ENCODE measurements at places on chromosomes 5 and 9.

DNA sequence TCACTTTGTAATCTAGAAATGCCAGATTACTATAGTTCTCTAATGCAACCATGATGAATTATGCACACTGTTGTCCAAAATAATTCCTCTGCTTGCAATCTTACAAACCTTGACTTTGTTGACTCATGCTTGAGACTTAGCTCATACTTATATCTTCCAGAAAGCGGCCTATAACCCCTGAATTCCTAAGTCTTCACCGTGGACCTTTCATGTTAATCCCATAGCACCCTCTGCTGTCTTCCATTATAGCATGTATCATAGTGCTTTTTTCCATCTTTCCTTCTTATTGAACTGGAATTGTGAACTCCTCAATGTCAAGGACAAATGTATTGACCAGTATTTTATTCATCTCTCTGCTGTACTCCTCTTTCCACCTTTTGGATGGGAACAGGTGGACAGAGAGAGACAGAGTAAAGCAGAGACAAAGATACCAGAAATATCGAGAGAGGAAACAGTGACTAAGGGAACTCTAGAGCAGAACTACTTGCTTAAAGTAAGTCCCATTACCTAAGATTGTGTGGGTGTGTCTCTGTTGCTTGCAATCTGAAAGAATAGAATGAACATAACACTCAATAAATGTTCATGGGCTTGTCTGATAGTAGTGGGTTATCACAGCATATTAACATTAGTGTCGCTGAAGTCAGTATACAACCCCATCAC, 110.0 kb downstream of the LURAP1L start:
- DNase-seq: peak; percentile 77

GRCh38 chr5:14713476-14714390, 49.2 kb downstream of the OTULIN start:
- DNase-seq: no peak

- no peak for DNase-seq
Measured at GRCh38 chr9:138096519-138096845, 218.9 kb downstream of the CACNA1B start.

GRCh38 chr5:159021901-159022556, 77.7 kb downstream of the EBF1 start:
- DNase-seq: no peak

GRCh38 chr5:66653325-66653724, 57.1 kb downstream of the MAST4 start:
- peak; percentile 82 for DNase-seq

DNA sequence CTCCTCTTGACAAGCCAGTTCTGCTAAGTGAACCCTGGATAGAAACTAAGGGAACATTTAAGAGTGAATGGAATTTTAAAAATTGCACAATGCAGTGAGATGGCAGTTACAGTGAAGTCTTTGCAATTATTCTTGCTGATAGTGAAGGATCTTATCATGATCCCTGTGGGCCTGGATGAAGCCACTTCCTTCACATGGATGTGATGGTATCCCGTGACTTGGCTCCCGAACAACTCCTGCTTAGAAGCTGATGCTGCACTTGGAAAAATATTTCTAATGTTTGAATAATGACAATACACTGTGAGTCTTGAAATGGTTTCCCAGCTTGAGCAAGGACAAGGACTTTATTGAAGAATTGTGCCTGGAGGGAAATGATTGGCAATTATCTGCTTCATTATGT, 49.2 kb upstream of the NTRK2 start:
- no peak for DNase-seq

- no peak for DNase-seq
Measured at GRCh38 chr5:82387001-82387818, 109.1 kb upstream of the RPS23 start.

GRCh38 chr9:113307396-113307975, 4.3 kb upstream of the RNF183 start:
- DNase-seq: no peak

- DNase-seq: no peak
Measured at GRCh38 chr5:77213601-77214000, 3.1 kb downstream of the PDE8B start.

GRCh38 chr5:134403951-134404350, 7.7 kb downstream of the CDKN2AIPNL start:
- no peak for DNase-seq

- peak; percentile 19 for DNase-seq
Measured at GRCh38 chr9:109574061-109574882, 76.2 kb upstream of the PTPN3 start.

DNA sequence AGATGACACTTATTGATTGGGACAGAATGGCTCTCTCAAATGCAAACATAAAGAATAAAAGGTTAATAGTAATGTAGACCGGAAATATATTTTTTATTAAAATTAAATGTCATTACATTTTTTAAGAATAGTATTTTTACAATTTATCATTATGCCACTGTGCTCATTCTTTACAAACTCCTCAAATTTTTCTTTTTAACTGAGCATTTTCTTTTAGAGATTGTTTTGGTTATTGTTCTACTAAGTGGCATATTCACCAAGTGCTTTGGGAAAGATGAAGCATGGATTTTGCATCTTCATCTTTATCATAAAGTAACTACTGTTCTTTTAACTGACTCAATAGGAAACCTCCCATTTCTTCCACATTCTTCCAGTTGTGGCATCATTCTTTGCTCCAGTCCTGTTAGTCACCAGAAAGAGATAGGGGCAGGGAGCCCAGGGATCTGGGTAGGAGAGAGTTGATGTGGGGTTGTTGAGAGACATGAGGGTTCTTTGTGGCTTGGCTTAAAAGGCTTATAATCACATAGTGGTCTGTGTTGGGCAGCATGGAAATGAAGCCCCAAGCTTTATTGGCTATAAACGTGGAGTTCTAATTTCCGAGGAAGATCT, 69.8 kb downstream of the SYK start:
- DNase-seq: no peak

DNA sequence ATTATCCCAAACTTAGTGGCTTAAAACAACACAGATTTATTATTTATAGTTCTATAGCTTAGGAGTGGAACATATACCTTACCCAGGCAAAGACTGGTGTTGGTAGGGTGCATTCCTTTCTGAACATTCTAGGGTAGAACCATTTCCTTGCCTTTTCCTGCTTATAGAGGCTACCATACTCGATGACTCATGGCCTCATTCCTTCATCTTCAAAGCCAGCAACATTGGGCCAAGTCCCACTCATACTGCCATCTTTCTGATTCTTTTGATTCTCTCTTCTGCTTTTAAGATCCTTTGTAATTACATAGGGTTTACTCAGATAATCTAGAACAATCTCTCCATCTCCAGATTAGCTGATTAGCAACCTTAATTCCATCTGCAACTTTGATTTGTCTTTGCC, 452.7 kb upstream of the KLF4 start:
- peak; percentile 19 for DNase-seq

DNA sequence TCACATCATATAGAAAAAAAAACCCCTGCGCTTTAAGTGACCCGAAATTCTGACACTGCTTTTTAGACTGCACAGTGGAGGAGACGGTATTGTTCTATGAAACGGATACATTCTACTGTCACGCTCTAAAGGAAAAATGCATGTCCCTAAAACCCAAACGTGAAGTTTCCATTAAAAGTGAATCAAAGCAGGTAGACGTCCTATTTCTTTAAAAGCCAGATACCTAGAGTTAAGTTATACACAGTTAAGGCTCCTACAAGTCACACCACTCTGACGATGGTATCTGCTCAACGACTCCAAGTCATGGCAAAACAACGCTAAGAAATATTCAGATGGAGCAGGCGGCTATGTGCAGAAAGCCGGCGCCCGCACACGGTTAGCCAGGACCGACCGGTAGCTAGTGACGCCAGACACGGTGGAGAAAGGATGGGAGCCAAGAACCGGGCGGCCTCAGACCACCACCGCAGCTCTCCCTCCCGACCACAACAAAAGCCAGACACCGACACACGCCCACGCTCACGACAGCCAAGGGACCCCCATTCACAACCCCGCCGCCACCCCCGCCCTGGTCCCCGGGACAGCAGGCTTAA, 734 bp downstream of the SKP1 start:
- DNase-seq: no peak

DNA sequence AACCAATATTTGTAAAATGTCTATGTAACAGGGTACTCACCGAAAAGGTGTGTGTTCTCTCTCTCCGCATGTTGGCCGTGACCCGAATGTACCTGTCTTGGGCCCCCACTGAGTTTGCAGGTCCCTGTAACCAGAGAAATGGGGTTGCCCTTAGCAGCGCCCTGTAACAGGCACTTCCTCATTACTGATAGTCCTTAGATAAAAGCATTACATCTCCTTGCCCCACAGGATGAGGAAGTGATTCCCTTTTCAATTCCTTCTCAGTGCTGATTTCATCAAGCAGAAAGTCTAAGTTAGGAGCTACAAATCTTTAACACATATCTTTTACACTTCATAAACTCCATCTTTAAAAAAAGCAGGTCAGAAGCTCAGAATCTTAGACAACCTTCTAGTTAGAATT, 15.2 kb upstream of the HMHB1 start:
- no peak for DNase-seq

DNA sequence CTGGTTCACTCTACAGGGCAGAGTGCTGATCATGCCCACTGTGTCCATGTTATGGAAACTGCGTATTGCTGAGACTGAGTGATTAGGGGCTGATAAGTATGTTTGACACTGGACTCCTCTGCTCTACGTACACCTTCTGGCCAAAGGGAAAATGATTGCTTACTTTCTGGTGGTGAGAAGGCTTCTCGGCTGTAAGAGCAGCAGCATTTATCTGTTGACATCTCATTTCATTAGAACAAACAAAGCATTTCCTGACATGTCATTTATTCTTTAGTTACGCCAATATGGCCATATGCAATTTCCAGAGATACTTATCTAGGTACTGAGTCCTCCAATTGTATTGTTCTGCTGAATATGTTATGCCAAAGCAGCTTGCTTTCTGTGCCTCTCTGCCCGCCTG, 5.6 kb downstream of the FAXDC2 start:
- no peak for DNase-seq

DNA sequence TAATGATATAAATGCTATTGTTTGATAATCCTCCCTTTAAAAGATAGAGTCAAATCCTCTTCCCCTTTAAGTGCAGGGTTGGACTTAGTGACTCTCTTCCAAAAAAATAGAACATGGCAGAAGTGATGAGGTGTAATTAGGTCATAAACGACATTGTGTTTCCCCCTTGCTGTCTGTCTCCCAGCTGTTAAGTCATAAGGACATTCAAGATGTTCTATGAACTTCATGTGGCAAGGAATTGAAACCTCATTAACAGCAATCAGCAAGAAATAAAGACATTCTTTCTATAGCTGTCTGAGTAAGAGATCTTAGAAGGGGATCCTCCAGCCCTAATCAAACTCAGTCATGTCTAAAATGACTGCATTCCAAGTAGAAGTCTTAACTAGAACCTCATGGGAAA, 3.3 kb upstream of the SLC25A46 start:
- DNase-seq: no peak

DNA sequence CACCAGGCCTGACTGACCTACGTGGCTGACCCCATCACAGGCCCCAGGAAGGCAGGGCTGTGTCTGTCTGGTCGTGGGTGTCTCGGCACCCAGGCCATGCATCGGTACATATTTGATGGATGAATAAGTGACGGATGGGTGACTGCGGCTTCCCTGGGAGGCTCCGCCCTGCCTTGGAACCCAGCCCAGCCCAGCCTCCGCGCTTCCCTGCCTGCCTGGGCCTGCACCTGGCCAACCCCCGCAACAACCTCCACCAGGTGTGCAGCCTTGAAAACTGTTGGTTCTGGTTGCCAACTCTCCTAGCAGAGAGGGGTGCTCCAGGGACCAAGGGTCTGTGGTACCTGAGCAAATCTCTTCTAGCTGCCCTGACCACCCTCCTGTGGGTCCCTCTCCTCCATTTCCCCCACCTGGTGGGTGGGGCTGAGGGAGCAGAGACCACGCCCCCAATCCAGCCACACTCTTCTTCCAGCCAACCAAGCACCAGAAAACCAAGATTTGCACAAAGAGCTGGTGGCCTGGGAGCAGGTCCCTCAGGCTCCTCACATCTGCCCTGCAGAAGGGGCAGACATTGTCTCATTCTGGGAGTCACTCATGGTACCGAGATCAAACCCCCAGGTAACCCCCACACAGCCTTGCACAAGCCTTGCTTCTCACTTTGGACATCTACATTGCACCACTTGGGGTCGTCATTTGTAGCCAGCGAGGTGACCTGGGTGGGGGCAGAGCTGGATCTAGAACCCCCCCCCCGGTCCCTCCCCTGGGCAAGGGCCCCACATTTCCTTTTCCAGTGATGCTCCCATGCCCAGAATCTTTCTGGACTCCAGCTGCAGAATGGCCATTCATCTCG, 100.6 kb upstream of the IER5L start:
- peak; percentile 33 for DNase-seq

- DNase-seq: no peak
Measured at GRCh38 chr5:112263469-112263868, 155.6 kb downstream of the EPB41L4A start.

DNA sequence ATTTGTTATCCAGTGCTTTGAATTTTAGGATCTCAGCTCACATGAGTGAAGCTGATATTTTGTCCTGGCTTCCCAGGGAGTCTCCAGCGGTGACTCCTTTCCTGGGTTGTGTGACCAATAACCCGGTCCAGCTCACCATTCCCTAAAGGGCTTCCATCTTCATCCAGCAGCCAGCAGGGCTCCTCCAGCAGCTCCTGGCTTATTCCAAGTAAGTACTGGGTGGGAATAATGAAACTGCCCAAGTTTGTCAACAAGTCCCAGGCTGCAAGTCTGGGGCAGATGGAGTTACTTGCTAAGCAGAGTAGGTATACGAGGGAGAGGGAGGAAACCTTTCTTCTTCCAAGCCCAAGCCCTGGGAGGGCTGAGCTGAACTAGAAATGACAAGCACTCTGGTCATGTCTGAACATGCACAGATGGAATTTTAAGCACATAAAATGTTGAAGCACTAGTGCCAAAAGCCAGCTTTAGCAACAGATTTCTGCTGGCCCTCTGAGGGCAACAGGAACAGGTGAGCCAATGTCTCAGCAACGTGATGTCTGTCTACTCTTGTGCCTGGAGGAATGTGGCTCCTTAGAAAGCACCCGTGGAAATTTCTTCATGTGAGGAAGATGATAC, 153.7 kb upstream of the DAPK1 start:
- DNase-seq: no peak

- DNase-seq: no peak
Measured at GRCh38 chr5:143957455-143957854, 145.5 kb downstream of the HMHB1 start.

GRCh38 chr5:111851631-111852548, 94.9 kb upstream of the NREP start:
- no peak for DNase-seq

GRCh38 chr9:121230256-121230655, 28.6 kb upstream of the RAB14 start:
- no peak for DNase-seq

DNA sequence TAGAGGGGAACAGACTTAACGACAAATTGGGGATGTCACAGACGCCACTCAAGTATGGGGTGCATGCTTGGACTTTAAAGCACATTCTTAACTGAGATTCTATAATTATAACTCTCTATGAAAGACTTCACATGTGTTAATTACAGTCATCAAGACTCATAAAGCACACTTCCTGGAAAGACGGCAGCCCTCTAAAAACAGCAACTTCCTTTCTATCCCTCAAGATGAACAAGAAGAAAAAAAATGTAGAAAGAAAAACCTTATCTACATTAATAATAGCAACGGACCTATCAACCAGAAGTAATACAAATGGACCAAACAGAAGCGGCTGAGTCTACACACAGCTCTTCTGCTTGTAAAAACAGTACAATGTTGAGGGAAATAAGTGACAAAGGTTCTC, 21.2 kb downstream of the GNAQ start:
- no peak for DNase-seq

- DNase-seq: no peak
Measured at GRCh38 chr5:78245136-78245535, 49.4 kb downstream of the AP3B1 start.

- no peak for DNase-seq
Measured at GRCh38 chr5:3157214-3157613, 405.7 kb upstream of the IRX2 start.

GRCh38 chr9:86667307-86667706, 280.0 kb downstream of the GAS1 start:
- DNase-seq: no peak

Data from NCI-H226 (cell line).